ENCODE measurements at places on chromosomes 7 and 10. TPM values are rescaled to one million over a fixed set of nuclear protein-coding genes. Genes with fewer than 3 reads are reported as not detected.
A peak's percentile ranks its signal among the peaks of the same experiment; 100 is the strongest.

GRCh38 chr7:55081472-55082227 lies 62.8 kb downstream of the EGFR start:
- DNase-seq: no peak

The SUV39H2 gene
- total RNA-seq: 4.6 TPM

GRCh38 chr10:76035206-76036110 lies 604.0 kb downstream of the LRMDA start:
- no peak for DNase-seq

DNA sequence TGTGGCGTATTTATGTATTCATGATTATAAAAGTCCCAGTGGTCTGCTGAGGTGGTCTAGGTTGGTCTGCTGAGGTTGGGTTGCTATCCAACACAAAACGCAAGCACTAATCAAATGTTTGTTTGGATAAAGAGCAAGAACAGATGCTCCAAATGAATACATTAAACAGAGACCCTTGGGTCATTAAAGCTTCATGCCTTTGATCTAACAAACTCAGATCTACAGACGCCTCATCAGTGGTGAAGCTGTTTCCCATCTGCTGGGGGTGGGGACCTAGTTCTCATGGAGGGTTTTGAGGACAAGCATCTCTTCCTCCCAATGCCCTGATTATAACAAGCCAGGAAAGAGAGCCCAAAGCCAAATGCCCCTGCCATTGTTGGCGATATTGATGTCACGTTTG lies 786.7 kb downstream of the NRG3 start:
- no peak for DNase-seq

The PDZD7 gene
- total RNA-seq: 0.52 TPM

GRCh38 chr7:6284461-6285360 lies 12.3 kb upstream of the CYTH3 start:
- no peak for DNase-seq

DNA sequence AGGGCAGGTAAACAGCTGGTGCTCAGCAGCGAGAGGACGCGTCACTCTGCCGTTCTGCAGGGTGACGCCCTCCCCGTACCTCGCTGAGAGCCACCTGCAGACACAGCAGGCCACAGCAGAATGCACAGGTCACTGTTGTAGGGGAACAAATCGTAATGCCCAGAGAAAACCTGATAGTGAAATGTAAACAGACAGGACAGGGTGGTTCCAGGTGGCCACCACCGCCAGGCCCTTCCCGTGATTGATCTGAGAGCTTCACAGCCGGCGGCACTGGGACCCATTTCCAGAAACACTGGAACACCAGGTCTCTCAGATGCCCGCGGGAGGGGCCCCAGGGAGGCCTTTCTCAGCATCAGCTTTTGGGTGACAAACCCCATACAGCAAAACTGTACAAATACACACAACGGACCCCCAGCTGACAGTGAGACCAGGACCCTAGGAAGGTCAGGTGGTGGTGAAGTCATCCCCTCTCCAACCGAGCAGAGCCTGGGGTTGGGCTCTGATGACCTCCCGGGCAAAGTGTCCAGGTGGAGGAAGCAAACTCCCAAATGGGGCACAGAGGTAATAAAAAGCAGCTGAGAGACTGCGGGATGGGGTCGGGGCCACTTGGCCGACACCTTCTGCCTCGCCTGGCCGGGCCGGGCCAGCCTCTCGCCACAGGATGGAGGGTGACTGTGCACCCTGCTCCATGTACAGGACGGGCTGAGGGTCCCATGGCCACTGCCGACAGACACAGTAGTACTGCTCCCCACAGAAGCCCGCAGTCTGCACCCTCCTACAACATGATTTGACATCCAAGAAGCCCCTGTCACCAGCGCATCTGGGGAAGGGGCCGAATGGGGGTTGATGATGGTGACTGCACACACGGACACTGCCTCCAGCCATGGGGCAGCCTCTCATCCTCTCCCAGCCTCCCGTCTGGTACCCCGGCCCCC lies 4.6 kb downstream of the BHLHA15 start:
- peak; percentile 92 for DNase-seq

- no peak for DNase-seq
Measured at GRCh38 chr10:130958981-130959751, 352.4 kb downstream of the TCERG1L start.

The GIMAP4 gene
- total RNA-seq: 13.0 TPM

- DNase-seq: no peak
Measured at GRCh38 chr7:88184848-88185304, 35.0 kb downstream of the SRI start.

The FGFBP3 gene
- 2.3 TPM for total RNA-seq

DNA sequence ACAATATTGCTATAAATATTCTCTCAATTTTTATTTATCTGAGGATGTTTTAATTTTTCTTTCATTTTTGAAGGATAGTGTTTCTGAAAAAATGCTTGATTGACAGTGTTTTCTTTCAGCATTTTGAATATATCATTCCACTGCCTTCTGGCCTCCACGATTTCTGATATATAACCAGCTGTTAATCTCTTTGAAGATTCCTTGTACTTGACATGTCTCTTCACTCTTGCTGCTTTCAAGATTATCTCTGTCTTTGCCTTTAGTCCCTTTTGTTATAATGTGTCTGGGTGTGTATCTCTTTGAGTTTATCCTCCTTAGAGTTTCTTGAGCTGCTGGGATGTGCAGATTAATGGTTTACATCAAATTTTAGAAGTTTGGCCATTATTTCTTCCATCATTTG lies 22.8 kb upstream of the DNAJC1 start:
- no peak for DNase-seq

The MMP21 gene
- not detected for total RNA-seq

DNA sequence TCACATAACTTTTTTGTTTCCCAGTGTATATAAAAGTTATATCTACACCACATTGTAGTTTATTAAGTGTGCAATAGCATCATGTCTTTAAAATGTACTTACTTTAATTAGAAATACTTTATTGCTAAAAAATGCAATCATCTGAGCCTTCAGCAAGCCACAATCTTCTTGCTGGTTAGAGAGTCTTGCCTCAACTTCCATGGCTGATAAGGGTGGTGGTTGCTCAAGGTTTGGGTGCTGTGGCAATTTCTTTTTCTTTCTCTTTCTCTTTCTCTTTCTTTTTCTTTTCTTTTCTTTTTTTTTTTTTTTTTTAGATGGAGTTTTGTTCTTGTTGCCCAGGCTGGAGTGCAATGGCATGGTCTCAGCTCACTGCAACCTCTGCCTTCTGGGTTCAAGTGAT lies 360.0 kb downstream of the MAGI2 start:
- DNase-seq: no peak

DNA sequence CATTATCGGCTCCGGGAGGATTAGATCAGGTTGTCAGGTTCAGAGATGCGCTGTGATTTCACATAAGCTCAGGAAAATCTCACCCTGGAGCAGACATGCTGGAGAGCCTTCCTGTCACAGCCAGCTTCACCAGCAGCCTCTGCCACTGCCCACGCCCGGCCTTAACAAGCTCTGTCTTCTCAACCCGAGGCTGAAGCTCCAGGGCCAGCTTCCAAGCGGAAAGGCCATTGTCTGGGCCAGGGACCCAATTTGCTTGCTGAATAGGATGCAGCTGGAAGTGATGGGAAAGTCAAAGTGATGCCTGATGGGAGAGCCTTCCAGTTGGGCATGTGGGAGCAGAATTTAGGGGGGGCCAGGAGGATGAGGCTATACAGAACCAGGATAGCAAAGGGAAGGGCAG lies 36.3 kb downstream of the C10orf105 start:
- DNase-seq: no peak

- DNase-seq: peak; percentile 91
Measured at GRCh38 chr10:78047314-78047891, 13.7 kb downstream of the RPS24 start.

DNA sequence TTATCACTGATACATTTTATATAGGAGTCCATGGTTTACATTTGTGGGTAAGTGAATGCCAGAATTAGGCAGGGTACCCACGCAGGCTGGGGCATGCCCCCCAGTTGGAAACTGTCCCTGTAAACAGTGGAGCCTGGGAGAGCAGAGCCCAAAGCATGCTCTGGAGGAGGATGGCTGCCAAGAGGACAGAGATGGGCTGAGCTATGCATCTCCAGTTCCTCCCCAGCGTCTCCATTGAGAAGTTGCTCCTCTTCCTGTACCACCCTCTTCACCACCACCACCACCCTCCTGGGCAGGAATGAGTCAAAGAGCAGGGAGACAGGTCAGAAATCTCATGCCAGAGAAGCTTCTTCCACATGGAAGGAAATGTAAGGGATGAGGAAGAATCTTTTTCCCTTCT lies 67.7 kb upstream of the KMT2E start:
- no peak for DNase-seq

The RGR gene
- not detected for total RNA-seq

The PHKG1 gene
- not detected for total RNA-seq

- DNase-seq: no peak
Measured at GRCh38 chr7:27547401-27547800, 115.3 kb downstream of the HIBADH start.

DNA sequence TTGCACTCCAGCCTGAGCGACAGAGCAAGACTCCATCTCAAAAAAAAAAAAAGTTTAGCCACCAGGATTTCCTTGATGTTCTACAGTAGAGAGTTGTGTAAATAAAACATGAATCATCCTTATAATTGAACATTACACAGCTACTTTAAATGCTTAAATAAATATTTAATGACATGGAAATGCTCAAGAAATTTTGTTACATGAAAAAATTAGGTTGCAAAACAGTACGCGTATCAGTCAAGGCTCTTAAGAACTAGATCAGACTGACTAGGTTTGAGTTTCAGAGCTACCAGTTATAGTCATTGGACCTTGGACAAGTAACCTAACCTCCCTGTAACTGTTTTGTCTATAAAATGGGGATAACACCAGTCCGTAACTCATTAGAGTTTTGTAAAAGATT lies 38.7 kb upstream of the GSAP start:
- no peak for DNase-seq

The ADCY1 gene
- total RNA-seq: 7.6 TPM

The OGDHL gene
- total RNA-seq: 2.6 TPM

GRCh38 chr7:40747856-40748255 lies 613.1 kb downstream of the SUGCT start:
- no peak for DNase-seq

GRCh38 chr7:1858435-1859265 lies 188.6 kb downstream of the ELFN1 start:
- DNase-seq: no peak

DNA sequence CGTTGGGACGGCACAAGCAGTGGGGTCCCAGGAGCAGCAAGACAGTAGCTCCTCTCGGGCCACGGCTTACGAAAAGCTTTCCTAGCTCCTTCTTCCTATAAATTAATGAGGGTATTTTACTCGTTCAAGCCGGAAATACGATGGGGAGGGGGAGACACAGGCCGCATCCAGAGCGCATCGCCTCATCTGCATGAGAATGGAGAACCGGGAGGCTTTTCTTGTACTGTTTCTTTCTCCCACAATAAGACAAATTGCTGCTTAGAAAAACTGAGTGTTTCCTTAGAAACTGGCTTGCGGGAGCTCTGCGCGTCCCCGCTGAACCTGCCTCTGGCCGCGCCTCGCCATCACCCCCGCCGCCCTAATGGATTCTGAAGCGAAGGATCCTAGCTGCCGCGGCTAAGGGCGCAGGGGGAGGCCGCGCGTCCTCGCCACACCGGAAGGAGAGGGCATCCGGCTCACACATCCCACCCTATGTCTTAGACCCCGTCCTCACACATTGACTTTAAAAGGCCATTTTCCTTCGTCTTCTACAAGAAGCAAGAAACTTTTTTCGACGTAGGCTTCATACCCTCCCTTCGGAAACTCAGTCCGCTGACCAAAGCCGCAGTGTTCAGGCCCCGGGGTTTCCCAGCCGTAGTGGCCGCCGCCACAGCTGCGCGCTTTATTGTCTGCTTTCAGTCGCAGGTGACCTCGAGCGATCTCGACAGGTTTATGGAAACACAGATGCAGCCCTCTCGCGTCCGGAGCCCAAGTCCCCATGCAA lies 8.8 kb downstream of the NXPH1 start:
- no peak for DNase-seq

Measured in body of pancreas (tissue), 4 donors.